SK-MEL-5 (cell line): ENCODE measurements at places on chromosomes 12 and 14. TPM values are rescaled to one million over a fixed set of nuclear protein-coding genes. Genes with fewer than 3 reads are reported as not detected.

Gene ITGB7
- total RNA-seq = 18.8 and 29.2 TPM in 2 replicates

DNA sequence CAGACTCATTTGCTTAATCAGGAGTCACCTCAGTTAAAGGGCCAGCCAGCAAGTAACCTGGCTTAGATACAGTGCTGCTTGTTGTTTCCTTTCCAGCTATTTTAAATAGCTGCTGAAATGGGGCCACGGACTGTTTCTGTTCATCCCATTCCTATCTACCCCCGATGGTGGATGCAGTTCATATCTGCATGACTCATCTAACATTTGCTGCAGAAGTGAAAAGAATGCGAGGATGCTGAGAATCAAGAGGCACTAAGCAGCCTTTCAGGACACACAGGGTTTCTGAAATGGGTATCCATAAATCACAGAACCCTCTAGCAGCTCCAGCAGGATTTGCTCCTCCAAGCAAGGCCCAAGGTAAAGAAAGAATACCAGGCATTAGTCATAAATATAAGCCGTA lies 60.2 kb upstream of the RTRAF start:
- no peak for DNase-seq

Gene SMIM41
- total RNA-seq = not detected in 2 replicates

GRCh38 chr12:67623259-67623658 lies 25.3 kb upstream of the DYRK2 start:
- DNase-seq = no peak

DNA sequence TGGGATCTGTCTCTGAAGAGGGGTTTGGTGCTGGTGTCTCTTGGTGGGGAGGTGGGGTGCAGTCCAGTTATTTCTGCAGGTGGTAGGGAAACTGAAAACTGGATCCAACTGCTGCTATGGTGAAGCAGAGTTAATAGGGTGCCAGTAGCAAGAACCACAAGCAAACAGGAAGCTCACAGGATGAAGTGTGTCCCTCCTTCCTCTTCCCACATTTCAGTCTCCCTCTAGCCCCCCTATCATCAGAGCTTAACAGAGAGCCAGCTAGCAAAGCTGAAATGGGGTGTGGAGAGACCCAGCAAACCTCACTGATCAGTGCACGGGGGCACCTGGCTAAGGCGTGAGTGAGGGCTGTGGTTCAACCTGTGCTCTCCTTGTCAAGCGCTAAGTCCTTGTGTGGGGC lies 69.1 kb upstream of the C12orf71 start:
- DNase-seq = no peak

GRCh38 chr12:52121824-52122539 lies 42.5 kb downstream of the SMIM41 start:
- peak; percentile 68 for DNase-seq

Gene KRT73
- total RNA-seq = not detected in 2 replicates

GRCh38 chr12:87336814-87337336 lies 692.3 kb downstream of the C12orf50 start:
- no peak for DNase-seq

GRCh38 chr12:48863291-48863690 lies 2.4 kb downstream of the RND1 start:
- DNase-seq = no peak

DNA sequence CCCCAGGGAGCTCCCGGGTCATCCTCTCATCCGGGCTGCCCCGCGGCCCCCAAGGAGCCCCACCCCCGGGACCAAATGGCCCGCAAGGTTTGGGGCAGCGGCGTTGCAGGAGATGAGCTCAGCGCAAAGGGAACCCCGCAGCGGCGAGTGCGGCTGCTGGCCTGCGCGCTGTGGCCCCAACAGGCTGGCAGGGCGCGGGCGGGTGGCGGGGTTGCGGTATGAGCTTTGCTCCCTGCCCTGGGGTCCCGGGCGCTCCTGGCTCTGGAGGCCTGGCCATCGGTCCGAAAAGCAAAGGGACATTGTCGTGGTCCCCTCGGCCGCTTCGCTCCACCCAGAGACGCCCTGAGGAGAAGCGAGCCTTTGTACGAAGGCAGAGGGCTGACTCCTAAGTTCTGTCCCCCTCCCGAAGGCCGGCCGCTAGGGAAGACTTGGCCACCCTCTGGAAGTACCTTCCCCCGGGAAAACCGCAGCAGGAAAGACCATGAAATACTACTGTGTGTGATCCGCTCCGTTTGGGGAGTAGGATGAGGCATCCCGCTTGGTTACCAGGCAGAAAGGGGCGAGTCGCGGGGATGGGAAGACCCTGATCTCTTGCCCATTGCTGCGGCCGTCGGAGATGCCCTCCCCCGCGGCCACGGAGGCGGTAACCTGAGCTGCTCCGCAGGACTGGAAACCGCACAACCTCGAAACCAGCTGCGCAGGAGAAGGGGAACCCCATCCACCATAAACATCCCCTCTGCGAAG lies 620 bp upstream of the NID2 start:
- DNase-seq = no peak

GRCh38 chr14:67889455-67889854 lies 69.9 kb downstream of the RAD51B start:
- no peak for DNase-seq

Gene MIP
- not detected in 2 replicates for total RNA-seq

GRCh38 chr12:108751821-108752220 lies 20.5 kb upstream of the CORO1C start:
- DNase-seq = no peak

DNA sequence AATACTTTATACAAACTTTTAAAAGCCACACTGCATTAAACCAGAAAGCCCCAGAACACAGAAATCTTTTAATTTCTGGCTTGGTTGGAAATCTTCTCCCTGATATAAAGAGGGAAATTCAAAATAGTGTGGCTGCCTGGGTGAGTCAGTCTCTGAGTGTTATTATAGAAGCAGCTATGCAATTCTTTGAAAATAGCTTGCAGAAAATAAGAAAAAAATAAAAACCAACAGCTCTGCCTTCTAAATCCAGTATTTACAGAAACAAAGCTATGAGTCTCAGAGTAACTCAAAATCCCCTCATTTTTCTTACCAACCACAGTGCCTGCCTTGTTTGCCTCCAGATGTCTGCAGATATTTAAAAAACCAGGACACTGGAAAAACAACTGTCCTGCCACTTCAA lies 68.6 kb upstream of the FERMT2 start:
- DNase-seq = no peak

GRCh38 chr12:6280672-6281071 lies 29.8 kb upstream of the PLEKHG6 start:
- no peak for DNase-seq

- DNase-seq = no peak
Observed at GRCh38 chr14:33057585-33057984, 118.9 kb downstream of the NPAS3 start.

DNA sequence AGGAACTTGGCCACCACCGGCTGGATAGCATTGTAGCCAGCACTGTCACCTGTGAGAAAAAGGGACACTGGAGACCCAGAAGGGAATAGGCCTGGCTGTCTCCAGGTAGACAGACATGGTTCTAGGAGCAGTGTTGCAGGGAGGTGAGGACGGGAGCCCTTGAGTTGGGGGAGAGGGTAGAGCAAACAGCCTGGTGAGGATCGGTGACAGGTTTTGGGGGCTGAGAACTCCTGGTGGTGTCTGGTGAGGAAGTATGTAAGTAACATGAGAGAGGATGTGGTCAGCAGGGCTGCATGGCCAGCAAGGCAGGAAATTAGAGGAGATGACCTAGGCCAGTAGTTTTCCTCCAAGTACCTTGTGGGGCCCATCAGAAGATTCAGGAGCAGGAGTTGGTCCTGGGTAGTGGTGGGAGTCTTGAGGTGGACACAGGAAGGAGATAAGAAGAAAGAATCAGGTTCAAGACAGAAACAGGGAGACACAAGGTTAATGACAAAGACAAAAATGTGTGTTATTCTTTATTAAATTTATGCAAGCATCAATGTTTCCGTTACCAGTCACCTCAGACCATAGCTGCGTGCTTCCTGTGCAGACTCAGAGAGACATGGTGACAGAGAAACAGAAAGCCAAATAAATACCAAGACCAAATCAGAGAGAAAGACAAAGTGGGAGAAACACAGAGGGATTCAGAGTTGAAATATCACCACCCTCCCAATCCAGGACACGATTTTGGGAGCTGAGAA lies at the start of gene ARHGAP9:
TSS of gene ARHGAP9 (minus strand) at position 491 of the 740 bp plus-strand sequence. CDS start at position 31, 460 bp downstream.
- DNase-seq = no peak

Gene RFX4
- not detected in 2 replicates for total RNA-seq

Gene SLC17A8
- total RNA-seq = 0.11 TPM in 1 of 2 replicates, not detected in the other

Gene GAS2L3
- total RNA-seq = 160 and 175 TPM in 2 replicates

Gene PSME1
- 92.6 and 105 TPM in 2 replicates for total RNA-seq

Gene B3GNT4
- 0.05 and 0.21 TPM in 2 replicates for total RNA-seq

DNA sequence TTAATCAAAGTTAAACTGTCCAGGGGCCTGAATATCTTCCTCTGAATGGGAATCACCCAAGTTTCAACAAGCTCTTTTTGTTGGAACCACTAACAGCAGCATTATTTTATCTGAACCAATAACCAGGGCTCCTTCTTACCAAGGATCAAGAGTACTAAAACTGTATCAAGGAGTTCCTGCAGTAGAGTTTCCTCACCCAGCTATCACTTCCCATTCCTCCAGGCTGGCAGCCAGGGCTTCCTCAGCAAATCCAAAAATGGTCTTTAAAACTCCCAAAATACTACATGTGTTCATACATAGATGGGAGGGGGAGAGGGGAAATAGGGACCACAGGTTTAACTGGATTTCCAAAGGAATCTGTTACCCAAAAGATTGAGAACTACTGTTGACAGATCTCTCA lies 10.5 kb downstream of the FMNL3 start:
- DNase-seq = no peak

Gene TSPAN8
- 0.50 and 1.2 TPM in 2 replicates for total RNA-seq

Gene KCTD10
- total RNA-seq = 17.2 and 24.6 TPM in 2 replicates

DNA sequence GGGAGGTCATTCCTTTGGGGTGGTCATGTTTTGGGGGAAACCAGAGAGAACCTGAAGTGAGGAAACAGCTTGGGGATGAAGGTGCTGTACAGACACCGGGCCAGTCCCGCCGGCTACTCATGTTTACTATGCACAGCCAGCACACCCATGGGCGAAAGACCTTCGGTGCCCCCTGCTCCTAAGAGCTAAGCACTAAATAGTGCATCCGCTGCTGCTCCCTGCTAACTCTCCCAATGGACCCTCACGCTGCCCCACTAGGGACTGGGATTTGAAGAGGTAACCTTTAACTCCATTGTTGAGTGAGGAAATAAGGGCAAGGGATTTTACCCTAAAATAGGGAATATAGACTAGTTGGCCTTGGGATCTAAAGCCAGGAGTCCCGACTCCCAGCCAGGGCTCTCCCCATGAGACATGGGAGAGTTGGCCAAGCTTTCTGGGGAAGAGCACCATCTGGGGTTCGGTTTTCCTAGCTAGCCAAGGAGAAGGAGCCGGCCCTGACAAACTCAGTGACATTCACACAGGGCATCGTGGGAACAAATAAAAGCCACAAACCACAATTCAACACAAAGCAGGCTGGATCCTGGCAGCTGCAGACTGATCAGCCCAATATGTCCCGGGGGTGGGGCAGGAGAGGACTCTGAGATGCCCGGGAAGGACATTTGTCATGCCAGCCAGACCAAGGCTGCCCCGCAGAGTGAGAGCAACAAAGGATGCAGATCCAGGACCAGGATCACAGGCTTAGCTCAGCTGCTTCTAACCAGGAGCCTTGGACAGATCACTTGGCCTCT lies 91.7 kb downstream of the SINHCAF start:
- no peak for DNase-seq

- DNase-seq = no peak
Observed at GRCh38 chr14:87898301-87898700, 94.7 kb downstream of the GALC start.

DNA sequence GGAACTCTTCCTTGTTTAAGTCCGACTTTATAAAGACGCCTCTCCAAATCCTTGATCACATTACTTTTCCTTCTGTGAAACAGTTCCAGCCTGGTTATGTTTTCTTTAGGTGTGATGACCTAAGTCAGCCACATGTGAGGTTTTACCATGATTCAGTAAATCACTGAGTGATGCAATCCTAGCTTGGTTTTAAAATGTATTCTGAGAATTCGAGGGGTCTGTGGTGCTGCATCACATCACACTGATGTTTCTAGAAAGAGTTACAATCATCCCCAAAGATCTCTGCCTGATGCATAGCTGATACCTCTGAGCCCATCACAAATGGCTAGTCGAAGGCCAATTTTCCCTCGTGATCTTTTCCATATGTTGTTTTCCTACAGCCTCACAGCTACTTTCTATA lies 152.7 kb downstream of the ANO2 start:
- DNase-seq = no peak

- no peak for DNase-seq
Observed at GRCh38 chr14:105309371-105309770, 5.2 kb upstream of the PACS2 start.

- no peak for DNase-seq
Observed at GRCh38 chr14:38074081-38074480, 133.6 kb upstream of the SSTR1 start.

GRCh38 chr14:71956920-71957563 lies 24.8 kb downstream of the RGS6 start:
- no peak for DNase-seq

DNA sequence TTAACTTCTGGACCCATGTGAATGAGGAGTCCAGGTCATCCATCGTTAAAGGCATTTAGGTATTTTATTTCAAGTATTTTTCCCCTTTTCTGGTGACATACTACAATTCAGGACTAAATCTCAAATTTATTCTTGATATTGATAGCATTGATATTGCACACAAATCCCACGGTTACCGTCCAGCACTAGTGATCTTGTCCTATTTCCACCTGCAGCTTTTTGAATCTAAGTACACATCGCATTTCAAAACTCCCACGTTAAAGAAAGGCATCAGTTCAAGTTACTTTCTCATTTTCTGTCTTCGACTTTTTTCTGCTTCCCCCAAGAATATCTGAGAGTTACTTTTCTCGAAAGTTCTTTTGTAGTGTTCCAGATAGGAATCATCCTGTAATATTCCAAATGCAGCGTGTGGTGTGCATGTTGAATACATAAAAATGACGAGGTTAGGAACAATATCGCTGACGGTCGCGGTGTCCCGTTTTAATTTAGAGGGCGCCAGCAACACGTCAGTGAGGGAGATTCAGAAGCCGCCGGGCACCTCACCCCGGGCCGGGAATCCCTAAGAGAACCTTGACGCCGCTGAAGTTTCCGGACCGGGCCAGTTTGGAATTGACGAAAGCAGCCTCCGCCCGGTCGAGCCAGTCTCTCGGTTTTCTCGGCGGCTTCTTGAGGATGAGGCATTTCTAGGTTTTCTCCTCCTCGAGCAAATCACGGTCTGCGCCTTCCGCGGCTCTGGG lies 569 bp upstream of the RGS6 start:
- no peak for DNase-seq

Gene SPX
- 2.6 and 4.0 TPM in 2 replicates for total RNA-seq

DNA sequence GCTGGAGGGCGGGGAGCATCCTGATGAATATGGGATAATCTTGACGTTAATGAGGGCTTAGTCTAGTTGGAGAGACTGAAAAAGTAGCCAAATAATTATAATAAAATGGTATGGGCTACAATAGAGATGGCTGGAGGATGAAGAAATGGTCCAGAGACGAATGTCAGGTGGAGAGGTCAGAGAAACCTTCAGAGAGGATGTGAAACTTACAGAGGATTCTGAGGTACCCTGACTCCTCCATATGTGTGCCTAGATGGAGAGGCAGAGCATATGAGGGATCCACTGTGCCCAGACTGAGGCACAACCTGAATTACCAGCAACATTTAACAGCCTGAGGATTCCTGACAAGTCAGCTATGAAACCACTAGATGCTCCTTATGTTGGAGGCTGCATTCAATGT lies 417.0 kb downstream of the ATP23 start:
- no peak for DNase-seq

Gene FAIM2
- total RNA-seq = not detected in 2 replicates

- no peak for DNase-seq
Observed at GRCh38 chr12:108890208-108890607, 10.3 kb downstream of the DAO start.

- no peak for DNase-seq
Observed at GRCh38 chr14:101992708-101993107, 28.3 kb downstream of the DYNC1H1 start.

GRCh38 chr12:42442888-42443287 lies 116.9 kb downstream of the PPHLN1 start:
- DNase-seq = no peak

Gene LRRC10
- not detected in 2 replicates for total RNA-seq

Gene RIC8B
- total RNA-seq = 9.0 and 9.4 TPM in 2 replicates
